Upper lobe of left lung (tissue), 6 donors: ENCODE measurements at places on chromosomes 5 and 9. TPM values are rescaled to one million over a fixed set of nuclear protein-coding genes. Genes with fewer than 3 reads are reported as not detected.
A peak's percentile ranks its signal among the peaks of the same experiment; 100 is the strongest.

GRCh38 chr5:80707645-80708044, 52.9 kb upstream of the DHFR start:
- no peak overlapping the region for H3K27ac ChIP-seq
- no peaks in the 10 kb centered on the region for H3K4me1 ChIP-seq
- H3K4me3 ChIP-seq: no peak overlapping the region
- no peak for DNase-seq
- H3K36me3 ChIP-seq: peaks cover 24% of the 10 kb centered on the region

GRCh38 chr9:93807166-93808074, 147.7 kb downstream of the BARX1 start:
- H3K4me1 ChIP-seq: no peaks in the 10 kb centered on the region
- no peaks in the 10 kb centered on the region for H3K36me3 ChIP-seq
- no peak overlapping the region for H3K4me3 ChIP-seq

- peak overlapping the region; percentile 69 for H3K4me3 ChIP-seq
- peaks cover 13% of the 10 kb centered on the region for H3K36me3 ChIP-seq
- DNase-seq: peak; percentile 23
Observed at GRCh38 chr5:34007201-34007620, 639 bp downstream of the AMACR start.

GRCh38 chr9:107438211-107439031, 51.1 kb downstream of the KLF4 start:
- DNase-seq: no peak
- H3K4me3 ChIP-seq: no peak overlapping the region
- H3K36me3 ChIP-seq: no peaks in the 10 kb centered on the region
- H3K27ac ChIP-seq: no peak overlapping the region
- no peaks in the 10 kb centered on the region for H3K27me3 ChIP-seq
- peaks cover 5% of the 10 kb centered on the region for H3K4me1 ChIP-seq

GRCh38 chr5:66442951-66443445, 153.2 kb upstream of the MAST4 start:
- H3K27ac ChIP-seq: no peak overlapping the region
- H3K4me3 ChIP-seq: no peak overlapping the region
- H3K4me1 ChIP-seq: no peaks in the 10 kb centered on the region
- no peak for DNase-seq

DNA sequence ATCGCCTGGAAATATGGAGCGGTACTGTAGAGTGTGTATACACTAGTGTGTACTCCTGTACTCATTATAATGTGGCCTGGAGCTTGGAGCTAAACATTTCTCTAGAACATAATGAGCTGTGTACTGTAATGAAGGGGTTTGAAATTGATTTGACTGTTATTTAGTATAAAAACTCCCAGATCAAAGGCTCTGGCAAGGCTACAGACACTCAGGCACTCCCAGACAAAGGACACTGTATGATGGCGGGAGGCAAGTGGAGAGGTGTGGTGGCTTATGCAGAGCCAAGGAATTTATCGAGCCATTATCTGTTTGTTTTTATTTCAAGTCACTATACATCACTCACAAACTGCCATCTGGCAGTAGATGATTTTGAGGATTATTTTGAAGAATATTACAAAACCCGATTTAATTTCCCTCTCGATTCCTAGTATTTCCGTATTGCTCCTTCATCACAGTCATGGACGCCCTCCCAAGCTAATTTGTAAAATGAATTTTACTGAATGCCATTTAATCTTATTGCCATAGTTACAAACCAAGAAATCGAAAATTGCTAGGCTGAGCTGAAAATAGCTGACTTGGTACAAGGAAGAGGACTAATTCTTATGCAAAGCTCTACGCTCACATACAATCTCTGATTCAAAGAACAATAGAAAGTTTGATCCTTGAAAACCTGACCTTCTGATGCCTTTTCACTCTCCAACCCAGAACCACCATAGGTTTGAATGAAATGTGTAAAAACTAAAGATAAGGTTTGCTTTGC, 240.2 kb upstream of the SEMA6A start:
- H3K4me1 ChIP-seq: no peaks in the 10 kb centered on the region
- H3K4me3 ChIP-seq: no peak overlapping the region
- H3K27me3 ChIP-seq: no peaks in the 10 kb centered on the region
- H3K27ac ChIP-seq: no peak overlapping the region
- DNase-seq: no peak
- H3K36me3 ChIP-seq: no peaks in the 10 kb centered on the region

DNA sequence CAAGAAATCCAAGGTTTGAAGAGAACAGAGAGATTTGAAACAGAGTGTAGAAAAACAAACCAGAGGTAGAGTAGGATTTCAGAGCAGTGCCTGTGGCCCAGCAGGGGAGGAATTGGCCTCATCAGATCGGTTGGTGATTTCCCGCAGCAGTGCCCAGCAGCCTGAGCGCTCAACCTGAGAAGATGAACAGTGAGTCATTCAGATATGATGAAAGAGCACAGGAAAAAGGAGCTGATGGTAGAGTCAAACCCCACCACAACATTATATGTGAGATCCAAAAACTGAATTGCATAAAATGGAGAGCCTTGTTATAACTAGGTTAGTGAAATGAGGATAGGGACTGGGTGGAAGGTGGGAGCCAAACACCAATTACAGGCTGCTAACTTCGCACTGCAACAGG, 248.9 kb downstream of the PIK3R1 start:
- H3K36me3 ChIP-seq: no peaks in the 10 kb centered on the region
- H3K27ac ChIP-seq: no peak overlapping the region
- no peaks in the 10 kb centered on the region for H3K27me3 ChIP-seq
- no peak for DNase-seq

DNA sequence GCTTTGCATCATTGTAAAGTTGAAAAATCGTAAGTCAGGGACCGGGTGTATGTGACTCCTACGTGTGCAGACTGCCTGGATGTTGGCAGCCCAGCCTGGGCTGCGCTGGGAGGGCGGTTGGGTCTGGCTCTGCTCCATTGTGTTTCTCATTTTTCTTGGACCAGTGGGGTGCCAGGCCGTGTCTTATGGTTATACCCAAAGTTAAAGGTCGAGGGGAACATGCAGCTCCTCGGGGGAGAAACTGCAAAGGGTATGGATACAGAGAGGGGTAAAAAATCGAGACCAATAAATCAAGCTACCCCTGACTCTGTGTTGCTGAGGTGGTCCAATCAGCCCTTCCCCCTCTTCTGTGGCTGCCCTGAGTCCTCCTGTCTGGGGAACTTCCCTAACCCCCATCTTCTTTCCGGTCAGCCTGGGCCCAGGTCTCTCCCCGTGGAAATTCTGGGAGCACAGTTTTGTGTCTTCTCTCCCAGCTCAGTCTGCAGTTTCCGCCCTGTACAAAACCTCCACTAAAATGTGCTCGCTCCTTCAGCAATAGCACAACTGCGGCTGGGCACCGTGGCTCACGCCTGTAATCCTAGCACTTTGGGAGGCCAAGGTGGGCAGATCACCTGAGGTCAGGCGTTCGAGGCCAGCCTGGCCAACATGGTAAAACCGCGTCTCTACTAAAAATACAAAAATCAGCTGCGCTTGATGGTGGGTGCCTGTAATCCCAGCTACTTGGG, 34.1 kb upstream of the UNC5A start:
- H3K27ac ChIP-seq: no peak overlapping the region
- no peak for DNase-seq
- no peaks in the 10 kb centered on the region for H3K27me3 ChIP-seq
- no peak overlapping the region for H3K4me3 ChIP-seq
- H3K4me1 ChIP-seq: no peaks in the 10 kb centered on the region

GRCh38 chr5:136089791-136090190, 42.9 kb upstream of the SMAD5 start:
- peaks cover 12% of the 10 kb centered on the region for H3K4me1 ChIP-seq
- H3K27ac ChIP-seq: no peak overlapping the region

DNA sequence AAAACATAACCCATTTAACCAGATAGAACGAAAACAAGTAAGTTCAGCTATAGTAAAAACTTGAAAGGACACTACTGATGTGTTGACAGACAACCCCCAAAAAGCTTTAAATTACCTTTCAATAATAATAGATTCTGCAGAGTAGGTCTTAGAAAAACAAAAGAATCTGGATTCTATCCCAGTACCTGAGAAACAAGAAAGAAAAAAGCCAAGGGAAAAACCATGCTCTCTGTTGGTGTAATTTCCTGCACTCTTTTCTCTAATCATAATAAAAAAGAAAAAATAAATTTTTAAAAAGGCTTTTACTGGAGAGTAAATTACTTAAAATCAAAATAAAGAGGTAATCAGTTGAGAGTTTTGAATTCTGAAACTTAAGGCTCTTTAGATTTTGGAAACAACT, 1090.4 kb downstream of the PTPRD start:
- H3K27ac ChIP-seq: no peak overlapping the region
- no peak overlapping the region for H3K4me3 ChIP-seq
- H3K27me3 ChIP-seq: no peaks in the 10 kb centered on the region
- peaks cover 2% of the 10 kb centered on the region for H3K4me1 ChIP-seq

- H3K4me3 ChIP-seq: no peak overlapping the region
- no peaks in the 10 kb centered on the region for H3K36me3 ChIP-seq
- DNase-seq: no peak
- H3K27me3 ChIP-seq: no peaks in the 10 kb centered on the region
Observed at GRCh38 chr5:953535-954449, 54.8 kb upstream of the NKD2 start.

DNA sequence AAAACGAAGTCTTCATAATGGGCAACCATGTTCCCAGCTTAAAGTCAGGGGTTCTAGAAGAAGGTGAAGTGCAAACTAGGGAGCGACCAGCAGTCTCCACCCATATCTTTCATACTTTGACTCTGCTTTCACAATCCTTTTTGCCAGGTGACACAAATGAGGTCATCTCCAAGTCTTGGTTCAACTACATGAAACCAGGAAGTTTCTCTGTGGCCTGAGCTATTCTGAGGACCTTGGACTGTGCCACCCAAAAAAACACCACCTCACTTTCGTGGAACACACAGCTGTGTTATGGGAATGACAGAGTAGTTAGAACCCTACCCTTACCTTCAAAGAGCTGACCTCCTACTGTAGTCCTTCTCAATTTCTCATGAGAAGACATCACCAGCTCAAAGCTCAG, 309.2 kb downstream of the AGTPBP1 start:
- no peaks in the 10 kb centered on the region for H3K27me3 ChIP-seq
- no peak overlapping the region for H3K27ac ChIP-seq
- no peak for DNase-seq
- no peaks in the 10 kb centered on the region for H3K4me1 ChIP-seq

- H3K36me3 ChIP-seq: no peaks in the 10 kb centered on the region
- no peak for DNase-seq
Observed at GRCh38 chr5:76326577-76327302, 76.3 kb upstream of the IQGAP2 start.

GRCh38 chr9:89865357-89865756, 260.5 kb downstream of the GADD45G start:
- H3K27me3 ChIP-seq: no peaks in the 10 kb centered on the region
- no peak for DNase-seq
- no peak overlapping the region for H3K27ac ChIP-seq
- peaks cover 13% of the 10 kb centered on the region for H3K4me1 ChIP-seq

DNA sequence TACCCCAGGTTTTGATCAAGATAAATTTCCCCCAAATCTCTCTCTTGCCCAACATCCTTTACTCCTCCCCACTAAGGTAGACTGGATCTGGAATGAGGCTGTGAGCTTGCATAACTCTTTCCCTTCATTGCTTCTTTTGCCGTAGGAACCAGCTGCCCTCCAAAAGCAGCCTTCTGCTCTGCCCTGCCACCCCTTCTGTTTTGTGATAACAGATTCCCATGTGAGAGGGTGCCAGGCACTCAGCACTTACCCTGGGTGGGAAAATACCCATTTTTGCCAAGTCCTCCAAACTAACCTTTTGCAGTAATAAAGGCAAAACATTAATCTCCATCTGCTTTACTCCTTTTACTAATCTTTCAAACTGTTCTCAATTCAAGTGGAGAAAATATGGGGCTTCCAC, 182.6 kb downstream of the ASTN2 start:
- H3K27me3 ChIP-seq: no peaks in the 10 kb centered on the region
- H3K4me1 ChIP-seq: no peaks in the 10 kb centered on the region
- H3K36me3 ChIP-seq: no peaks in the 10 kb centered on the region
- H3K4me3 ChIP-seq: no peak overlapping the region
- H3K27ac ChIP-seq: no peak overlapping the region
- no peak for DNase-seq

DNA sequence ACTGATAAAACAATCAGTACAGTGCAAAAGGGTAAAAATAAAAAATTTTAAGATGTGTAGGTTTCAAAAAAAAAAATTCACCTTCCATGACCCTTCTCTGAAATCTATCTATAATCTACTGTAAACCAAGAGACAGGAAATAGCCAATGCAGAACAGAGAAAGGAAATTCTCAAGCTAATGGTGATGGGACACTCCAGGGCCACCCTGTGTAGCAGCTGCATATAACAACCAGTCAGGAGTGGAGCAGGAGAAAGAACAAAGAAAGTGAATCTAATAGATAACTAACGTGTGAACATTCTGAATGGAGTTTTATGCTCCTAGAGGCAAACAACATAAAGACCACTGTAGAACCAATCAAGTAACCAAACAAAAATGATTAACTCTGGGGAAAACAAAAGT, 16.6 kb downstream of the SPTLC1 start:
- H3K4me1 ChIP-seq: no peaks in the 10 kb centered on the region
- no peak overlapping the region for H3K27ac ChIP-seq
- no peak for DNase-seq
- H3K27me3 ChIP-seq: no peaks in the 10 kb centered on the region
- no peak overlapping the region for H3K4me3 ChIP-seq

MCTP1 gene
- total RNA-seq: 30.6 TPM

NTMT1 gene
- total RNA-seq: 15.0 TPM

MEGF10 gene
- not detected for total RNA-seq

SPINK4 gene
- total RNA-seq: not detected

HSPA4 gene
- total RNA-seq: 58.8 TPM

LCN1 gene
- not detected for total RNA-seq

MYOZ3 gene
- total RNA-seq: not detected

PCDHA11 gene
- total RNA-seq: 5.2 TPM

C5orf34 gene
- 1.0 TPM for total RNA-seq

ZNF618 gene
- 11.6 TPM for total RNA-seq
